B cell (primary cell): ENCODE measurements at places on chromosomes 12 and 14. TPM values are rescaled to one million over a fixed set of nuclear protein-coding genes. Genes with fewer than 3 reads are reported as not detected.

The BHLHE41 gene
- polyA plus RNA-seq, result 1.7 and 12.0 TPM in 2 replicates

The KLRG1 gene
- 2.8 and 3.7 TPM in 2 replicates for polyA plus RNA-seq

The CEBPE gene
- polyA plus RNA-seq, result 0.26 and 0.45 TPM in 2 replicates

The NFE2 gene
- 0.60 and 0.76 TPM in 2 replicates for polyA plus RNA-seq

The LTBR gene
- polyA plus RNA-seq, result 0.63 and 1.1 TPM in 2 replicates

The KCNK10 gene
- polyA plus RNA-seq, result not detected in 2 replicates

The FGF6 gene
- not detected in 2 replicates for polyA plus RNA-seq

The DMAC2L gene
- 19.0 and 19.9 TPM in 2 replicates for polyA plus RNA-seq

The NAA25 gene
- 5.9 and 13.0 TPM in 2 replicates for polyA plus RNA-seq

The POTEM gene
- polyA plus RNA-seq, result not detected in 2 replicates

The EIF5 gene
- polyA plus RNA-seq, result 206 and 269 TPM in 2 replicates

The GLT1D1 gene
- polyA plus RNA-seq, result 0.20 and 0.49 TPM in 2 replicates

The RPS6KL1 gene
- 0.52 and 4.4 TPM in 2 replicates for polyA plus RNA-seq

The SLC10A1 gene
- not detected in 2 replicates for polyA plus RNA-seq

The PTPN21 gene
- not detected in 2 replicates for polyA plus RNA-seq

The DAO gene
- not detected in 2 replicates for polyA plus RNA-seq

The DHH gene
- polyA plus RNA-seq, result 0.07 TPM in 1 of 2 replicates, not detected in the other

The TBK1 gene
- 10.4 and 13.6 TPM in 2 replicates for polyA plus RNA-seq

The ALKBH1 gene
- 7.4 and 8.8 TPM in 2 replicates for polyA plus RNA-seq

The SIRT4 gene
- 1.3 and 1.5 TPM in 2 replicates for polyA plus RNA-seq

The IL31 gene
- polyA plus RNA-seq, result not detected in 2 replicates

The MYH7 gene
- not detected in 2 replicates for polyA plus RNA-seq

The NEUROD4 gene
- polyA plus RNA-seq, result not detected in 2 replicates

The KLRC2 gene
- 0.21 and 0.25 TPM in 2 replicates for polyA plus RNA-seq

The RIPK3 gene
- polyA plus RNA-seq, result 58.5 and 65.5 TPM in 2 replicates

The C12orf50 gene
- polyA plus RNA-seq, result 0.07 TPM in 1 of 2 replicates, not detected in the other

The ARHGEF25 gene
- polyA plus RNA-seq, result 0.12 TPM in 2 replicates

The FOXA1 gene
- polyA plus RNA-seq, result not detected in 2 replicates

The PLEKHG7 gene
- polyA plus RNA-seq, result 2.1 and 7.5 TPM in 2 replicates
